Mammary epithelial cell (primary cell): ENCODE measurements at places on chromosomes 2 and 18. TPM values are rescaled to one million over a fixed set of nuclear protein-coding genes. Genes with fewer than 3 reads are reported as not detected.

Gene ALPG
- not detected for total RNA-seq

Gene PSMA8
- total RNA-seq, result not detected

Gene CYB5A
- 27.8 TPM for total RNA-seq

Gene NEU2
- total RNA-seq, result not detected

Gene ATF2
- total RNA-seq, result 40.4 and 48.2 TPM in 2 replicates

Gene CPLX4
- not detected in 2 replicates for total RNA-seq

Gene RAB17
- total RNA-seq, result 6.0 and 8.9 TPM in 2 replicates

Gene KLHL14
- total RNA-seq, result not detected in 2 replicates

Gene C2orf81
- total RNA-seq, result 8.9 and 9.5 TPM in 2 replicates

Gene FAM110C
- total RNA-seq, result 37.3 TPM

Gene MERTK
- 0.19 and 0.48 TPM in 2 replicates for total RNA-seq

Gene ELOA2
- total RNA-seq, result not detected

Gene ADAM23
- 19.0 TPM for total RNA-seq

Gene COL6A3
- total RNA-seq, result 0.05 and 0.14 TPM in 2 replicates

Gene UPP2
- not detected in 2 replicates for total RNA-seq

Gene MBD5
- 32.3 and 41.4 TPM in 2 replicates for total RNA-seq

Gene DLGAP1
- 1.7 TPM for total RNA-seq

Gene TBR1
- total RNA-seq, result under 0.01 TPM

Gene AOX1
- 54.9 and 79.3 TPM in 2 replicates for total RNA-seq

Gene KCNJ3
- not detected for total RNA-seq

Gene GPC1
- 238 and 257 TPM in 2 replicates for total RNA-seq

Gene SERPINB2
- total RNA-seq, result 0.67 TPM

Gene SPDYA
- total RNA-seq, result 1.0 TPM

Gene FIGN
- total RNA-seq, result 2.5 TPM

Gene XRCC5
- total RNA-seq, result 141 and 245 TPM in 2 replicates

Gene MOCOS
- 17.3 TPM for total RNA-seq
